ENCODE measurements at places on chromosomes 16 and 17. TPM values are rescaled to one million over a fixed set of nuclear protein-coding genes. Genes with fewer than 3 reads are reported as not detected.

GRCh38 chr16:51896013-51896412 is 650.9 kb downstream of the TOX3 start:
- no peaks in the 10 kb centered on the region for H3K4me1 ChIP-seq
- DNase-seq: no peak
- H3K27me3 ChIP-seq: no peaks in the 10 kb centered on the region
- H3K27ac ChIP-seq: no peak overlapping the region
- no peak overlapping the region for H3K4me3 ChIP-seq

TK2 gene
- 29.4 TPM for total RNA-seq

DNA sequence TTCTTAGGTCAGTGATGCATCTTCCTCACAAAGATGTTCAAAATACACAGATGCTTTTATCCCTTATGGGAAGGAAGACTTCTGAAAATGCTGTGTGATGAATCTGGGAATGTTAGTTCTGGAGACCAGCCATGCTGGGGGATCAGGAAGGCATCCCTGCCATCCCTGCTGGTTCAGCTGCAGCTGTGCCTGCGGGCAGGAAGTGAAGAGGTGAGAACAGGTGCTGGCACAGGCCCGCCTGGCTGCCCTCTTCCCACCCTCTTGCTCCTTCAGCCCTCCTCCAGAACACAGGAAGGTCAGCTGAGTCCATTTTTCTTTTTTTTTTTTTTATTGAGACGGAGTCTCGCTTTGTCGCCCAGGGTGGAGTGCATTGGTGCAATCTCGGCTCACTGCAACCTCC is 15.2 kb downstream of the RAB11FIP3 start:
- H3K36me3 ChIP-seq: no peaks in the 10 kb centered on the region
- no peak overlapping the region for H3K4me3 ChIP-seq
- no peaks in the 10 kb centered on the region for H3K27me3 ChIP-seq
- no peak for DNase-seq

DNA sequence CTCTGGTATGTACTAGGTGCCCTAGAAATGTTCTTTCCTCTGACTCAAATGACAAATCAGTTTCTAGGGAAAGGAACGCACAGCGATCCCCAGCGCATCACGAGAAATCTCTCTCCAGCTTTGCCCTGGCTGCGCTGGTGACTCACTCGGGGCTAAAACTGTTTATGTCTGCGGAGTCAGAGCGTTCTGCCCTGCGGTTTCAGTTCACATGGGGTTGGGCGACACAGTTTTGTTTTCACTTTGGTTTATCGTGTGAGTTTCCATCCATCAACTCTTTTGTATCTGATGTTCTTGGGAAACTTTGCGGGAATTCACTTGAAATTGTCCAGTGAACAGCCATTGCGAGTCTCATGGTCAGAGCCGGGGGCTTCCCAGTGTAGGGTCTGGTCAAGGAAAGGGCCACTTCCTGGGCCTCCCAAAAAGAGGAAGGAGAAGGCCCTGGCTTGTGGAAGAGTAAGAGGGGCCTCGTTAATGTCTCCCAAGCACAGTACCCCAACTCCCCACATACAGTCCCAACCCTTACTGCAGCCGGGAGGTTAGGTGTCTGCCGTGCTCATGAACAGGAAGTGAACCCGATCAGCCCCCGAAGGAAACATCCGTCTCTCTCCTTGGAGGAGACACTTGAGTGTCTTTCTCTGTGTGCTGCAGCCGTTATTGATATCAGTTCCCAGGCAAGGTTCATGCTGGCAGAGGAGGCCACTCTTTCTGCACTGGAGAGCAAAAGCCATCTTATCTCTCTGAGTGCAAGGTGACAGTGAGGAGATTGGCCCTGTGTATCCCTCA is 643.2 kb downstream of the WWOX start:
- H3K27me3 ChIP-seq: no peaks in the 10 kb centered on the region
- H3K36me3 ChIP-seq: no peaks in the 10 kb centered on the region
- H3K27ac ChIP-seq: no peak overlapping the region
- peak; percentile 24 for DNase-seq
- H3K4me1 ChIP-seq: no peaks in the 10 kb centered on the region

GRCh38 chr16:84700446-84701300 is 873 bp downstream of the USP10 start:
- peak overlapping the region; percentile 81 for H3K27ac ChIP-seq
- no peaks in the 10 kb centered on the region for H3K36me3 ChIP-seq
- peak overlapping the region; percentile 97 for H3K4me3 ChIP-seq
- H3K27me3 ChIP-seq: no peaks in the 10 kb centered on the region

- no peak for DNase-seq
- no peak overlapping the region for H3K27ac ChIP-seq
- H3K4me1 ChIP-seq: peaks cover 9% of the 10 kb centered on the region
These were observed 8.3 kb upstream of the ZNF750 start for GRCh38 chr17:82848022-82848592.

GINS2 gene
- total RNA-seq: not detected

GRCh38 chr16:67504031-67505021 is 21.0 kb upstream of the AGRP start:
- no peak overlapping the region for H3K4me3 ChIP-seq
- peak; percentile 50 for DNase-seq
- peak overlapping the region; percentile 76 for H3K27ac ChIP-seq
- no peaks in the 10 kb centered on the region for H3K27me3 ChIP-seq
- H3K36me3 ChIP-seq: no peaks in the 10 kb centered on the region

SARM1 gene
- 6.8 TPM for total RNA-seq

Measured in heart left ventricle (tissue), 16 donors.